Fibroblast of skin of scalp (primary cell): ENCODE measurements at places on chromosomes 5 and 9.

DNA sequence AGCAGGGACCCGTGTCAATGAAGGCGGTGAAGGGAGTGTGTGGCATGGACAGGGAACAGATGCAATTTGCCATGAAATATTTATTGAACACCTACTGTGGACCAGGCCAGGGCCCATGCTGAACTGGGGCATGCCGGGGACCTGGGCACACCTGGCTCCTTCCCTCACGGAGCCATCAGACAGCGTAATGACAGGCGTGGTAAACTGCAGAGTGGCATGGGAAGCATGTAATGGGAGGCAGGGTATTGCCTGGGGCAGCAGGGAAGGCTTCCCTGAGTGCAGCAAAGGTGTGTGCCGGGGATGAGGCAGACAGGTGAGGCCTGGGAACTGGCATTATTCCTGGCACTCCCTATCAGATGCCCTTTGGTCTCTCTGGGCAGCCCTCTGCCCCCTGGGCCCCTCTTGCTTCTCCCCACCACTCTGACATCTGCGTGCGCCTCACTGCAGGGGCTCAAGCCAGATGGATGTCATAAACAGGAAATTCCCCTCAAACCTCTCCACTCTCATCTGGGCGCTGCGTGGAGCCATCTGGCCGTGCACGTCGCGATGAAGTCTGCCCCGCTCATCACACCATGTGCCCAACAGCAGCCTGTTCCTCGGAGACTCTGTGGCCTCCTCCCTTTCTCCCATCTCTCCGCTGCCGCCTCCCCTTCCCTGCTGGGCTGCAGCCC, 67.6 kb downstream of the HMCN2 start:
- DNase-seq = no peak

DNA sequence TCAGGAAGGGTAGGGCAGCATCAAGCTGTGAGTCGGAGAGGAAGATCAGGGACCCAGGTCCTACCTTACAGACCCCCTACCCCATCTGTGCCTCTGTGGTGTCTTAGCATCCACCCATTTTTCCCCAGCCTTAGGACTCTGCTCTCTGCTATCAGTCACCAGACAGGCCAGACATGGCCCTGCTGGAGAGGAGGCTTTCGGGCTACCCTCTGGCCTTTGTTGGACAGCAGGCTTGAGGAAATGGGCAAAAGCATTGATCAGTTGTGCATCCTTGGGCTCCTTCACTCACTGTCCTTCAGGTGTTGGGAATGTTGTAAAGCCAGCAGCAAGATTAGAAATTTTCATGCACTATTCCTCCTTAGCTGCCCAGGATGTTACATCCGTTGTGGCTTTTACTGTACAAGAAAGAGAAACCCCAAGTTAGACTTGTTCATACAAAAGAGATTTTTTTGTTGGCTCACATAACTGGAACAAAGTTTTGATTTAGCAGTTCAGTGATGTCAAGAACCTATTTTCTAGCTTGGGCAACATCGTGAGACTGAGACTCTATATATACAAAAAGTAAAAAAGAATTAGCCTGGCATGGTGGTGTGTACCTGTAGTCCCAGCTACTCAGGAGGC, 17.4 kb upstream of the TNFAIP8 start:
- DNase-seq = no peak

- no peak for DNase-seq
These were observed 12.6 kb downstream of the IRX2 start for GRCh38 chr5:2738700-2739359.

DNA sequence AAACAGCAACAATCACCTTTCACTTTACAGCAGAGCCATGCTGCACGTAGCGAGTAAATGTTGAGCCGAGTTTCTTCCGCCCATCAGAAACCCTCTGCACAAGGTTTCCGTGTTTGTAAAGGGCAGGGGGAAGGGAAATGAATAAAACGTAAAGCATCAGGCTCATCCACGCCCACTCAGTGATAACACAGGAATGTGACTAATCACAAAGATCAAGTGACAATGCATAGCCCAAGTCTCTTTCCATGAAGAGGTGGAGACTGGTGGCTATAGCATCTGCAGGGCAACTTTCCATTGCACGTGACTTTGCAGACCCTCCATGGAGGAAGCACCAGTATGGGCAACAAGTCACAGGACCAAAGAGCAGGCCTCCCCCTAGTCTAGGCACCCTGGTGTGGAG, 56.6 kb downstream of the CAMSAP1 start:
- DNase-seq = no peak

DNA sequence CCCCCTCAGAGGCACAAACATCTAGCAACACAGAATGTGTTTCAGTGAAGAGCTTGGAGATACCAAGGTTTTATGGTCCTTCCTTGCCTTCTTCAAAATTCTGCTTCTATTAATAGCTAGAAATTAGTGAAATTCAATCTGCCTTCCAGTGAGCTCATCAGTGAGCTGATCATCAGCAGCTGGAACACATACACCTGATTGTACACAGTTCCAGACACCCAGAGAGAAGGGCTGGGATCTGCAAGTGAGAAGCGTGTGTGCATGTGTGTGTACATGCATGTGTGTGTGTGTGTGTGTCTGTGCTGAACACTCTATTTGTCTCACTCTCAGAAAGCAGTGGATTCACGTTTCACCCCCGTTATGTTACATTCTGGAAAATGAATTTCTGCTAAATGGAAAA, 28.5 kb downstream of the CFAP90 start:
- no peak for DNase-seq

DNA sequence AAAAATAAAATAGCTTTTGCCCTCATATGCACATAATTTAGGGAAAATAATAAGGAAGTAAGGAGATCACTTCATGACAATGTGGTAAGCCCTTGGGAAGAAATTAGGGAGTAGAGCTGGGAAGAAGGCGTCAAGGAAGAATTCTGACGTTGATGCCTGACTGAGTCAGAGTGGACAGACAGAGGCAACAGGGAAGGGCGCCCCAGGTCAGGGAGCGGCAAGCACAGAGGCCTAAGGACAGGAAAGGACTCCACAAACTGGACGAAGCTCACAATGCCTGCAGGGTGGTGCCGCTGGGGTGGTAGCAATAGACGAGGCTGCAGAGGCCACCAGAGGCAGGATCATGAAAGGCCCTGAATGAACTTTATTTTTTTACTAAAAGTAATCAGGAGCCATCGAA, 7.6 kb downstream of the DRD1 start:
- no peak for DNase-seq

DNA sequence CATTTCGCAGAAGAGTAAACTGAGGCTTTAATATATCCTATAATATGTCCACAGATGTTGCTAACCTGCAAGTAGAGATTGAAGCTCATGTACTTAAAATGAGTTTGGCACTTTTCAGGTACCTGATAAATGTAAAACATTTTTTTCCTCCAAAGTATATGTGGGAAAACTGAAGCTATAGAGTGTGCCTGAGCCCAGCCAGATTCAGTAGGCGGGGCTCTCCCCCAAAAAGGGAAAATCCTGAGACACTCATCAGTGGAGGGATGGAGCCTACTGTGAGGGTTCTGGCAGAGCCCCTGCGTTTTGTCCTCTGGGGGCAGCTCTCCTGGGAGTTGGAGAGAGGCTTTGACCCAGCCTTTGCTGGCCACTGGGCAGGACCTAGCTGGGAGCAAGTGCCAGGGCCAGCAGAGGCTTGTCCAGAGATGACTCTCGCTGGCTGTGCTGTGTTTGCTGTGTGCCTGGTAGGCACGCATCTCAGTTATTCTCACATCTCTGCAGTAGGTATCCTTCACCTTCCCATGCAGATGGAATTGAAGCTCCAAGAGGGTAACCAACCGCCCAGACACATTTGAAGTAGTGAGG, 81.1 kb upstream of the SPRY4 start:
- no peak for DNase-seq
